ENCODE measurements at places on chromosomes 4 and X.
A peak's percentile ranks its signal among the peaks of the same experiment; 100 is the strongest.

DNA sequence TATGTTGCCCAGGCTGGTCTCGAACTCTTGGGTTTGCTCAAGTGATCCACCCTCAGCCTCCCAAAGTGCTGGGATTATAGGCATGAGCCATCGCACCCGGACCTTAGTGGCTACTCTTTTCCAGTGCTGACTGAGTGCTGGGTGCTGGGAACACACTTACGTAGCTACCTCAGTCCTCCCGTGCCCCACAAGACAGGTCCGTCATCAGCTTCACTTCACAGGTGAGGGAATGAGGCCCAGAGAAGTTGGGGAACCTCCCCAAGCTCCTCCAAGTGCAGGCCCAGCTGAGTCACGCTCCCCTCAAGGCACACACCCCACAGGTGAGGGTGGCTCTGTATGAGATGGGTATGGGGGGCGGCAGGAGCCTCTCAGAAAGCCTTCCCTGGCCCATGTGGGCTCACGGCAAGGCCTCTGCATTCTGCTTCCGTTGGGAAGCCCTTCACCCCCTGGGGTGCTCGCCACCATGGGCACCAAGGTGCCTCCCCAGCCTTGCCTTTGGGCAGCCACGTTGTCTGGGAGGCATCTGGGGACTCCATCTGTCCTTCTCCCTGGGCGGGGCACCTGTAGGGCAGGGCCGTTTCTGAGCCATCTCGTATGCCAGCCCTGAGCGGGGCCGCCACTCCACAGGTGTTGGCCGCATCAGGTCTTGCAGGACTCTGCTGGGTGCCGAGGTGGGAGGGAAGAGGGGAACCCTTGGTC, 28.4 kb downstream of the NSG1 start:
- DNase-seq = no peak

DNA sequence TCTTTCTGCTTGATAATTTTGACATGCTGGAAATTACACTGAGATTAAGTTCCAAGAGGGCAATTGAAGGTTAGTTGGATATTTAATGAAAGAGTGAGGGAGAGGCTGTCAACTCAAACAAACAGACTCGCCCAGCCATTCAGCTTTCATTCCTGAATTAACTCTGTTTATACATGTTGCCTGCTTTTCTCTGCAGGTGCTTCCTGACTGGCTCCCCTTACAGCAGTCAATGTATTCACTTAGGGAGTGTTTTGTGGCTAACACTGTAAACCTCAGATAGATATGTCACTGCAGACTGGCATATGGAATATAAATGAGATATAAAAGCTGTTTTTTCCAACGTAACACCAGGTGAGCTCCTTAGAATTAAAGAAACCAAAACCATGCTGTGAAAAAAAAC, 28.7 kb downstream of the TMPRSS11A start:
- DNase-seq = no peak

DNA sequence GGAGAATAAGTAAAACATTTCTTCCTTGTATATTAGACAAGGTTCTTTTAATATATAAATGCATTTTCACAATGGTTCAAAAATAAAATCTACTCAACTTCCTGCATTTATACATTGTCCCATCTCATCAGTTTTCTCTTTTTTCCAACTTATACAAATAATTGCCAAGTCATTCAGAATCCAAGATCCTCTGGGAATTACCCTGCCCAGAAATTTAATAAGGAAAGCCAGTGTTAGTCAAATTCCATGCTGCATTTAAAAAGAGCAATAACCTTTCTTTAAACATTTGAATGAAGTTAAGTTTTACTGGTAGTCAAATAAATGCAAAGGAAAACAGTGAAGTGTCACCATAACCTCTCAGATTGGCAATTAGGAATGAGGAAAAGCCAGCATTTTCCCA, 357.9 kb downstream of the PPP3CA start:
- DNase-seq = no peak

- DNase-seq = no peak
Observed at GRCh38 chr4:27685091-27685490, 824.5 kb downstream of the STIM2 start.

GRCh38 chr4:5826437-5827107, 66.3 kb downstream of the CRMP1 start:
- DNase-seq = no peak

- no peak for DNase-seq
Observed at GRCh38 chrX:105331244-105331643, 110.8 kb upstream of the TEX13A start.

GRCh38 chrX:9312922-9313867, 151.7 kb upstream of the TBL1X start:
- DNase-seq = peak; percentile 37

- DNase-seq = no peak
Observed at GRCh38 chrX:46407753-46408130, 137.5 kb downstream of the ZNF674 start.

- peak; percentile 4 for DNase-seq
Observed at GRCh38 chrX:50067435-50068284, 133.1 kb downstream of the AKAP4 start.

- no peak for DNase-seq
Observed at GRCh38 chr4:121863799-121864198, 6.5 kb downstream of the BBS7 start.

DNA sequence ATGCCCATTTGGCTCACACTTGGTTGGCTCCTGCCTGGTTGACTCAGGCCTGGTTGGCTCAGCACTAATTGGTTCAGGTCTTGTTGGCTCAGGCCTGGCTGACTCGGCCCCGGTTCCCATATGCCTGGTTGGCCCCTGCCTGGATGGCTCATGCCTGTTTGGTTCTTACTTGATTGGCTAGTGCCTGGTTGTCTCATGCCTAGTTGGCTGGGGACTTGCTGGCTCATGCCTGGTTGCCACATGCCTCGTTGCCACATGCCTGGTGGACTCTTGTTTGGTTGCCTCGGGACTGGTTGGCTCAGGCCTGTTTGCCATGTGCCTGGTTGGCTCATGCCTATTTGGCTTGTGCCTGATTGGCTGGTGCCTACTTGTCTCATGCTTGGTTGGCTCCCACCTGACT, 103.7 kb downstream of the APOOL start:
- no peak for DNase-seq

DNA sequence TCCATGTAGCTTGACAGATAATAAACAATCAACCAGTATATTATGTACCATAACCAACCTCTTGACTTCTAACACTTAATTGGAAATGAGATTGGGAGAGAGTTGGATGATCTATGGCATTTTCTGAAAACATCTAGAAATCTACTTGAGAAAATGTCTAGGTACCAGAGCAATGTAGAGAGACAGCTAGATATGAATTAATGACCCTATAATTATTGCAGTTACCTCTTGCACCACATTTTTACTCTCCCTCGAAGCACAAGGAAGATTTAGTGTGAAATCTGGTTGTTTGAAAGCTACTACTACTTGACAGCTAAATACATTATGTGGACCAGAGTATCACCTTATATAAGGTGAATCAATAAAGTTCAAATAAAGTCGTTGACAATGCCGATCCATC, 1534.4 kb upstream of the IGFBP7 start:
- no peak for DNase-seq

GRCh38 chrX:48702032-48702431, 5.5 kb downstream of the SUV39H1 start:
- DNase-seq = no peak

DNA sequence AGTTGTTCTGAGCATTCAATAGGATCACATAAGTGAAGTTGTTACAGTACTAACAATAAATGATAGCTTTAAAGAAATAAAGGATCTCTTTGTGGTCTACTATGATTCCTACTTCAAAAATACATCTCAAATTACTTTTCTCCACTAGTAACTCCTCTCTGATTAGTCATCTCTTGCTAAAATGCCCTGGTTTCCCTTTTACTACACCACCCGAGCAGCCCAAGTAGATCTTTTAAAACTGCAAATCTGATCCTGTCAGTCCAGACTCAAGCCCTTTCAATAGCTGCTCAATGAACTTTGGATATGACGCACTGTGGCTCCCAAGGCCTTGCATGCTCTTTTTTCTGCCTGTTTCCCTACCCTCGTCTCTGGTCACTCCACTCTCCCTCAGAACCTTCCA, 97.5 kb downstream of the MAOA start:
- no peak for DNase-seq

DNA sequence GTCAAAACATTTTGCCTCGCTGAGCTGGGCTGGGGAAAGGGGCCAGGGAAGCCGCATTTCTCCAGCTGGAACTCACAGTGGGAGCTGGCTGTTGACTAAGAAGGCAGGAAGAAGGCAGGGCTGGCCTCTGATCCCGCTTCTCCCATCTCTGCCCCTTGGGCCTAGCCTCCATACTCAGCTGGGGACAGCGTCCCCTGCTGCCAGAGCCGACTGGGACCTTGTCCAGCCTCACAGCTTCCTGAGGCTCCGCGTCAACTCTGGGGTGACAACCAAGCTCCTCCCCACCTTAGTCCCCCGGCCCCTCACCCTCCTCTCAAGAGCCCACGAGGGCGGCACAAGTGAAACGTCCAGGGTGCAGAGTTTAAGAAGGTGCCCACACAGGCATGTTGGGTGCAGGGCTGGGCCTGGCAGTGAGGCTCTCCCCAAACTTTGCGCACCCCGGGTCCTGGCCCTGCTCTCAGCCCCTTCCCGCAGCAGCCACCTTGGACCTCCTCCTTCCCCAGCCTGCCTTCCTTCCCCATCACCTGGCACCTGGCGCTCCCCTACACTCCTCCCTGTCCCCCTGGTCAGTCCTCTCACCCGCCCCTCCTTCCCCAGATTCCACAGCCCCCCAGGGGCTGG, 100.8 kb downstream of the PSAPL1 start:
- no peak for DNase-seq

DNA sequence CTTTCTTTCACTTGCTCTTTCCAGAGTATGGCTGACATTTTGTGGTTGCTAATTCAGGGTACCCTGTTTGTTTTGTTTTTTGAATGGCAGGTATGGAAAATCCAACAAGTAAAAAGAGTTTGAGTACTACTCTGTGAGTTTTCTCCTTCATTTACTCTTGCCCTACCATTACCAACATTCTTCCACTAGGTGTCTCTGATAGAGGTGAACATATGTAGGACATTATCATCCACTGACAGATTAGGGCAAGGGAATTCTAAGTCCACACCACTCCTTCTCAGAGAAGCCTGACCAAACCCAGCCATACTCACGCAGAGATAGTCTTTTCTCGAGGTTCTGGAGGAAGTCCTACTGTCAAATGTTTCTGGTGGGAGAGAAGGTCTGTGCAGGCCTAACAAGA, 36.7 kb upstream of the HDAC8 start:
- no peak for DNase-seq

DNA sequence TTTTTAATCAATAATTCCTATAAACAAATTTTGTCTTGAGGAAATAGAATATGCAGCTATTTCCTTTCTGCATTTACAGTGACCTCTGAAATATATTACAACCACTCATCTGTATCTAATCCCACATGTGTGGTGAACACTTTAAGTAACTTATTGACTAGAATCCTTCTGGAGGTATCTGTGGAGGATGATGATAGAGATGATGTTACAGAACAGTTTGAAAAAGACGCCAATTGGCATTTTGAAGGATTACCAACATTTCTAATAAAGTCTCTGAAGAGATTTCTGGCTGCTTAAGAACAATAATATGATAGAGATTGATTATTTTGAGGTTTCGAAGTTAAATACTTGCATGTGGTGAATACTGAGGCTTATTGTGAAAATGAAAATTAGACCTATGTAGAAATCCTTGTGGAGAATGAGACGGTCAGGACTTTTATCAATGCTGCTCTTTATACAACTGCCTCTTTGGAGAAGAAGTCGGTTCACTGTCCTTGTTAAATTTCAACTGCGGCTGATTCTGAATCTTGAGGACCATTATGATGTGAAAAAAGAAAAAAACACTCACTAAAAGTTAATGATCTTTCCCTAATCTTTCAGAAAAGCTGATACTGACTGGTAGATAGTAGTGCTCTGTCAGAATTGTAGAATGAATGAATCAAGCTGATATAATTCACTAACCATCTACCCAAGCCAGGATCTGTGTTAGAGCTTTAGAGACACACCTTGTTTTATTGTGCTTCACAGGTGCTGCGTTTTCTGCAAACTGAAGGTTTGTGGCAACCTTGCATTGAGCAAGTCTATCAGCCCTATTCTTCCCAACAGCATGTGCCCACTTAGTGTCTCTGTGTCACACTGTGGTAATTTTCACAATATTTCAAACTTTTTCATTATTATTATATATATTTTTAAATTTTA, 204.7 kb downstream of the SPRY1 start:
- DNase-seq = no peak

- no peak for DNase-seq
Observed at GRCh38 chr4:1069394-1069793, 44.0 kb downstream of the RNF212 start.

DNA sequence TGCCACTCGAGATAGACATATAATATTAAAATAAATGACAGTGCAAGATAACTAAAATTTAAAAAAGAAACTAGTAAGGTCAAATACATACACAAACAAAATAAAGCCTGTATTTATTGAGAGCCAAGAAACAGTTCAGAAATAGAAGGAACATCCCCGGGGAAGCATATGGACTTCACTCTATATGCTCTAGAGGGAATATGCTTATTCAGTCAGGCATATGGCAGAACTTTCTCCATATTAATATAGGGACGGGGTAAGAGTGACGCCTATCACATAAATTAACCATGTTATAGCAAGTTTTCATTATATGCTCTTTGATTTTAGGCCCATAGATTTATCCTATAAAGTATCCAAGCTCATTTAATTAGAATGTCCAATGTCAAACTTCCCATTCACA, 56.7 kb upstream of the EFHC2 start:
- no peak for DNase-seq

- DNase-seq = no peak
Observed at GRCh38 chrX:42821803-42822443, 44.0 kb upstream of the PPP1R2C start.

GRCh38 chrX:7294483-7294882, 146.5 kb upstream of the PUDP start:
- DNase-seq = no peak

DNA sequence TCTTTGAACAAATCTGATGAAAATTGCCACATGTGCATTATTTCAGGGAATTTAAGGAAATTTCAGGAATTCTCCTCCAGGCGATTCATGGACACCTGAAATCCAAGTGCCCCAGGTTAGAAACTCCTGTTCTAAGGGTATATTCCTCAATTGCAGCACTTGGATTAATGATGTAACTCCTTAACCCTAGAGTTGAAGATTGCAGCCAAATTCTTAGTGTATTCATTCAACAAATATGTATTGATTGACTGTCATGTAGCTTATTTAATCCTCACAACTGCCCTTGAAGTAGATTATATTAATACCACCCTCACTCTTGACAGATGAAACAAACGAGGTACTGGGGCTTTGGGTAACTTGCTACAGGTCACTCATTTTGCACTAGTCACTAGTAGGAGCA, 11.3 kb downstream of the CETN2 start:
- DNase-seq = no peak

GRCh38 chr4:26840786-26841185, 19.9 kb upstream of the STIM2 start:
- DNase-seq = no peak

DNA sequence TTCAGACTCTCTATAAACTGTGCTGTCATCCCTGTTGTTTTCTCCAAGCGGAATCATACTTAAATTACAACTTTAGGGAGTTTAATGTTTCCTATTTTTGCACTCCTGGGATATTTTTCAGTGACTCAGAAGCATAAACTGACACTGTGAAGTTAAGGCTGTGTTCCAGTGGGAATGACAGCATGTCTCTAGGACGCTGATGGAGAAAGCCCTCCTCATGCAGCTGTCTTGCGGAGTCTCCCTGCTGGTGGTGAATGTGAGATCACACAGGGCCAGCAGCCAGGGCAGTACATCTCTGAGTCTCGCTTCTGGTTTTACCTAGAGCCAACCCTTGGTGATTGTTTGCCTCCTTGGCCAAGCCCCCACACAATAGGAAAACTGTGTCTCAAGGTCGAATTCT, 53.3 kb downstream of the NFKB1 start:
- no peak for DNase-seq

- no peak for DNase-seq
Observed at GRCh38 chrX:71458866-71459265, 74.0 kb upstream of the OGT start.

- DNase-seq = peak; percentile 13
Observed at GRCh38 chr4:125750828-125751466, 436.2 kb downstream of the FAT4 start.
